Lung (tissue), 17 donors: ENCODE measurements at places on chromosomes 3 and 15. TPM values are rescaled to one million over a fixed set of nuclear protein-coding genes. Genes with fewer than 3 reads are reported as not detected.
A peak's percentile ranks its signal among the peaks of the same experiment; 100 is the strongest.

GRCh38 chr3:128283421-128283820, 130.1 kb downstream of the EEFSEC start:
- no peaks in the 10 kb centered on the region for H3K27me3 ChIP-seq
- H3K27ac ChIP-seq: no peak overlapping the region
- H3K4me3 ChIP-seq: no peak overlapping the region
- no peaks in the 10 kb centered on the region for H3K36me3 ChIP-seq
- no peak for DNase-seq

- no peaks in the 10 kb centered on the region for H3K27me3 ChIP-seq
- peaks cover 17% of the 10 kb centered on the region for H3K36me3 ChIP-seq
- DNase-seq: peak; percentile 66
- H3K27ac ChIP-seq: no peak overlapping the region
These were observed 24.1 kb downstream of the CBLB start for GRCh38 chr3:105844704-105845103.

DNA sequence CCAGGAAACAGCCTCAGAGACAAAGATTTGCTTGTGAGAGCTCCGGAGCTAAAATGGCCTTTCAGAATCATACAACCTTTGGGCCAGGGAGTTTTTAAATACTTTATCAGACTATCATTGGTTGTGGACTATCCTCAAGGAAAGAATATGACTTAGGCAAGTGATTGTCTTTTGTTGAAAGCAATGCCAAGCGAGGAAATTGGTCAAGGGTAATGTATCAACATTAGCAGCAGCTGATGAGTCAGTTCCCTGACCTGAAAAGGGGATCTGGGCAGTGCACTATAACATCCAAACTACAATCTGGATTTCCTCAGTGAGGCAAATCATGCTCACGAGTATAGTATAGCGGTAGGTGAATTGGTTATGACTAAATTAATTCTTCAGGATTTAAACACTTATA, 303.6 kb downstream of the LSAMP start:
- no peak overlapping the region for H3K27ac ChIP-seq
- H3K4me1 ChIP-seq: no peaks in the 10 kb centered on the region
- no peaks in the 10 kb centered on the region for H3K27me3 ChIP-seq
- no peak for DNase-seq
- H3K36me3 ChIP-seq: no peaks in the 10 kb centered on the region
- H3K4me3 ChIP-seq: no peak overlapping the region

DNA sequence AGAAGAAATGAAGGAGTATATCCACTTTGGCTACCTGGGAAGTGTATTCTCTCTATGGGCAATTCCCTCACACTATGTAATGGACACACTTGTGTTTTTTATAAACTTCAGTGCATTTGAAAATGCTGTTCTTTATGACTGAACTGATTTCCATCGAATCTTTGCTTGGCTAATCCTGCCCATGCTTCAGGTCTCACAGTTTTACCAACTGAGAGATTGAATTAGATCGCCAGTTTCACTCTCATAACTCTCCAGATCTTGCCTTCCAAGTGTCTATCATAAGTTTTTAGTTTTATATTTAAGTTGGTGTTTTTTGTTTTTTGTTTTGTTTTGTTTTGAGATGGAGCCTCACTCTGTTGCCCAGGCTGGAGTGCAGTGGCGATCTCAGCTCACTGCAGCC, 73.5 kb upstream of the MBNL1 start:
- no peak overlapping the region for H3K4me3 ChIP-seq
- no peak overlapping the region for H3K27ac ChIP-seq
- H3K27me3 ChIP-seq: no peaks in the 10 kb centered on the region
- no peaks in the 10 kb centered on the region for H3K4me1 ChIP-seq
- H3K36me3 ChIP-seq: no peaks in the 10 kb centered on the region

DNA sequence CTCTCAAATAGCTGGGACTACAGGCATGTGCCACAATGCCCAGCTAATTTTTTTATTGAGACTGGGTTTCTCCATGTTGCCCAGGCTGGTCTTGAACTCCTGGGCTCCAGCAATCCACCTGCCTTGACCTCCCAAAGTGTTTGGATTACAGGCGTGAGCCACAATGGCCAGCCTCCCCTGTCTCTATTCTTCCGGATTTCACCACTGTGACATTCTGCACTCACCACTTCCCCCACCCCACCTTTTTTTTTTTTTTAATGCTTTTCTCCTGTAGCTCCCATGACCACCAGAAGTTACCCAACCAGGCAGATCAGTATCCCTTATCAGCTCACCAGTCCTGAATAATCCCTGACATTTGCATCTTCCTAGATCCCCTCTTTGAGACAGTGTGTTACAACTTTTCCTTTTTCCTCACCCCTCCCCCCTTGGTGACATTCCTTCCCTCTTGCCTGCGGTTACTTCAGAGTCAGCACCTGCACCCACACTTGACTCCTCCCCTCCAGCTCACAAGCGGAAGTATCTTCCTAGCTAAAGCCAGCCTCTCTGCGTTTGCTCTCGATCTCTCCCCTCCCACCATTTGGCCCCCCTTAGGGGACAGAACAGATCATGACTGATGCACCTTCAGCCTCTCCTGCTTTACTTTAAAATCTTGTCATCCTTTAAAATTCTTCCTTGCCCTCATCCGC, 13.5 kb upstream of the ZNF592 start:
- no peaks in the 10 kb centered on the region for H3K27me3 ChIP-seq
- no peak overlapping the region for H3K4me3 ChIP-seq
- peak overlapping the region; percentile 89 for H3K27ac ChIP-seq
- DNase-seq: peak; percentile 58
- no peaks in the 10 kb centered on the region for H3K36me3 ChIP-seq

DNA sequence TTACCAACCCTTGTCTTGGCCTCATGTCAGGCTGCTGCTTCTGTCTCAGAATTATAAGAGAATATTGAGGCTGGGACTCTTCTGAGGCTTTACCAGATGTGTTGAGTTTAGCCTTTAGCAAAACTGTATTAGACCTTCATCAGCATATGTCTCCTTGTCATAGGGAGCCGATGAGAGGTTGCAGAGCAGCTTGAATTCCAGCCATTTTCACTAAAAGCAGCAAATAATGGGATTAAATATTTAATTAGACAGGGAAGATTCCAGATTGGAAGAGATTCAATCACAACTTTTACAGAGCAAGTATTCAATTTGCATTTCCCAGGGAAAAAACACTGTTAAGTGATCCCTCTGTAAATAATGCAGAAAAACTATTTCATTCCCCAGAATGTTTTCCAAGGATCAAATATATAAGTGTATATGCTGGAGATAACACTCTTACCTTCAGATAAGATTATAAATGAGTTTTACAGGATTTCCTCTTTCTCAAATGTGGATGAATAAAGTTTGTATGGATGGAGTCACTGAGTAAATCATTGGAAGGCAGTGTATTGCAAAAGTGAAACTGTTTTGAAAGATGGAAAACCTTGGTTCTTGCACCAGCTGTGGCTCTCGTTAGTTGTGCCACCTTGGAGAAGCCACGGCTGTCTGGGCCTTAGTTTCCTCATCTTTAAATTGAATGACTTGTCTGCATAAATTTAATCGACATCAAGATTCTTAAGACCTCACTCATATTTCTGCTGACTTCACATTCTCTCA, 466.4 kb upstream of the SGO1 start:
- no peak for DNase-seq
- no peak overlapping the region for H3K4me3 ChIP-seq
- H3K4me1 ChIP-seq: no peaks in the 10 kb centered on the region

GRCh38 chr3:173096994-173097785, 43.8 kb downstream of the SPATA16 start:
- H3K27ac ChIP-seq: no peak overlapping the region
- no peaks in the 10 kb centered on the region for H3K4me1 ChIP-seq
- no peaks in the 10 kb centered on the region for H3K36me3 ChIP-seq
- H3K4me3 ChIP-seq: no peak overlapping the region
- no peaks in the 10 kb centered on the region for H3K27me3 ChIP-seq

GRCh38 chr15:45777781-45778180, 143.0 kb downstream of the SQOR start:
- DNase-seq: no peak
- H3K36me3 ChIP-seq: no peaks in the 10 kb centered on the region
- no peak overlapping the region for H3K4me3 ChIP-seq

- no peak overlapping the region for H3K4me3 ChIP-seq
- DNase-seq: no peak
- H3K27me3 ChIP-seq: no peaks in the 10 kb centered on the region
- H3K27ac ChIP-seq: no peak overlapping the region
These were observed 53.7 kb downstream of the PIK3CB start for GRCh38 chr3:138781012-138781470.

- no peaks in the 10 kb centered on the region for H3K4me1 ChIP-seq
- no peak overlapping the region for H3K4me3 ChIP-seq
- H3K27me3 ChIP-seq: no peaks in the 10 kb centered on the region
- no peaks in the 10 kb centered on the region for H3K36me3 ChIP-seq
- DNase-seq: no peak
These were observed 30.2 kb upstream of the FURIN start for GRCh38 chr15:90838139-90838538.

- H3K27ac ChIP-seq: no peak overlapping the region
- H3K4me3 ChIP-seq: no peak overlapping the region
- no peaks in the 10 kb centered on the region for H3K4me1 ChIP-seq
- H3K27me3 ChIP-seq: no peaks in the 10 kb centered on the region
These were observed 44.5 kb upstream of the CCNL1 start for GRCh38 chr3:157204431-157204830.

GRCh38 chr3:147483578-147483977, 74.4 kb downstream of the ZIC1 start:
- no peaks in the 10 kb centered on the region for H3K36me3 ChIP-seq
- H3K4me3 ChIP-seq: no peak overlapping the region
- H3K4me1 ChIP-seq: no peaks in the 10 kb centered on the region
- no peak for DNase-seq
- no peaks in the 10 kb centered on the region for H3K27me3 ChIP-seq
- no peak overlapping the region for H3K27ac ChIP-seq

DNA sequence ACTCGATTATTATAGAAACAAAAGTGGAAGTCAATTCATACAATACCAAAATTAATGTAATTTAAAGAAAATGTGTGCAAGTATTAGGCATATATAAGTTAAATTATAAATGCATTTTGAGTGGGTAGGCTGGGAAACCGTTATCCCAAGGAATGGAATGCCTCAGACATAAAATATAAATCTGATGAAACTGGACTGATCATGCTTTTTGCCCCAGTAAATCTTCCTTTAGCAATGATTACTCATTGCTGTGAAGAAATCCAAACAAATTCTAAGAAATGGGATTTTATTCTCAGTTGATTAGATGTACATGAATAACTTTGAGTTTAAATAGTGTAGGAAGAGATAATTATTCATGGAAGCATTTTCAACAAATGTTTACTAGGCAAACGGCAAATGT, 185.5 kb upstream of the KCNMB2 start:
- no peaks in the 10 kb centered on the region for H3K36me3 ChIP-seq
- no peak for DNase-seq
- no peak overlapping the region for H3K4me3 ChIP-seq
- no peaks in the 10 kb centered on the region for H3K27me3 ChIP-seq
- no peaks in the 10 kb centered on the region for H3K4me1 ChIP-seq

DNA sequence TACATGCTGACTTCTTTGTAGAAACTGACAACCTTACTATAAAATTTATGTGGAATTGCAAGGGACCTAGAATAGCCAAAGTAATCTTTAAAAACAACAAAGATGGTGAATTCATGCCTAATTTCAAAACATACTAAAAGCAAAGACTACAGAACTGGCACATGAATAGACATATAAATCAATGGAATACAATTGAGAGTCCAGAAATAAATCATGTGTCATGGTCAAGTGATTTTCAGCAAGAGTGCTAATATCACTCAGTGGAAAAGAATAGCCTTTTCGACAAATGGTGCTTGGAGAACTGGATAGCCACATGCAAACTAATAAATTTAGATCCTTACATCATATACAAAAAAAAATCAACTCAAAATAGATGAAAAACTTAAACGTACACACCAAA, 8.7 kb downstream of the IMPG2 start:
- no peak overlapping the region for H3K4me3 ChIP-seq
- no peaks in the 10 kb centered on the region for H3K4me1 ChIP-seq
- DNase-seq: no peak
- H3K27me3 ChIP-seq: no peaks in the 10 kb centered on the region
- H3K27ac ChIP-seq: no peak overlapping the region

DNA sequence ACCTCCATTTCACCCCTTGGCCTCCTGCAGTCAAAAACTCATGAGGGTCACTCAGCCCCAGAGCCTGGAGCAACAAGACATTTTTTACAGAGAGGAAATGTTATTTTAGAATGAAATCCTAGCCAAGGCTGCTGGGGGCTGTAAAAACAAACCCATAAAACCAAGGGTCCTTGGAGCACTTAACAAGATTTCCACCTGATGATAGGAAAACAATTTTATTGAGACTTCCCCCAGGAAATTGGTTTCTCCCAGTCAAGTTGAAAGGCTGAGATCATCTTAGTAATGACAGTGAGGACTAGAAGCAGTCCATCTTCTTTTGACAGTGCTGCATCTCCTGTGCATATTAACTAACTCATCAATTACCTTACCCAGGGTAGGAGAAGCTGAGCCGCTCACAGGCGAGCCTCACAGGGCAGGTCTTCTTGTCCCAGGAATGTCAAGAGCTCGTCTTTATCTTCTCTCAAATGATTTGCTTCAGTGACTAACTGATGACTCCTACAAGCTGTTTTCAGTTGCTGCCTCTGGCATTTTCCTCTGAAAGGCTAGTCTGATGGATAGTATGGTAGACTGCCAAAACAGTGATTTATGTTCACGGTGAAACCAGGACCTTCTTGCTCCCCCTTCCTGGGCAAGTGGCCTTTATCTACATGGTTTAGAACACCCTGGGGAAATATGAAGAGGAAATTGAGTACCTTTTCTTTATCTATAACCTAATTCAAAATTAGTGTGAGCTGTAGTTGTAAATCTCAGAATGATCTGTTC, 34.6 kb upstream of the AEN start:
- H3K4me3 ChIP-seq: no peak overlapping the region
- H3K27me3 ChIP-seq: no peaks in the 10 kb centered on the region
- H3K27ac ChIP-seq: no peak overlapping the region
- no peaks in the 10 kb centered on the region for H3K36me3 ChIP-seq
- no peaks in the 10 kb centered on the region for H3K4me1 ChIP-seq

DNA sequence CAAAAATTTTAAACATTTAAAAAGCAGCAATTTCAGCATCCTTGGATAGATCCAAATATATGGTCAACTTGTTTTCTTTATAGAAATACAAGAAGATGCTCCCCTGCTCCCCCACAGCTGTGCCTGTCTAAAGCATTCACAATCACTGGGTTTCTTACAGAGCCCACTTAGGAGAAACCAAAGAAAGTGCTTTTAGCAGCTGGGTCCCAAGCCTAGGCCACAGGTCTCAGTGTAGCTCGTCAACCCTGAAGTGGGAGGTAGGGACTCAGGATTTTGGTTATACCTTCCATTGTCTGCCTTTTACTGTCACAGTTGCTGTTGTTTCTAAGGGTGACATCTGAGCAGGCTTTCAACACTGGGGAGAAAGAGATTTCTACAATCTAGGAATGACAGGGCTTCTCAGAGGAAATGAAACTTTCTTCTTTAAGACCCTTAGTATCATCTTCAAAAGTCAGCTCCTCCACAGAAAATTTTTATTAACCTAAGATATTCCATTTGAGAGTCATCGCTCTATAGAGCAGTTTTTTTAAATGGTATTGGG, 199.3 kb upstream of the CMC1 start:
- H3K27ac ChIP-seq: no peak overlapping the region
- H3K4me3 ChIP-seq: no peak overlapping the region
- H3K4me1 ChIP-seq: no peaks in the 10 kb centered on the region
- H3K27me3 ChIP-seq: no peaks in the 10 kb centered on the region

TRIM42 gene
- total RNA-seq: not detected

PPM1L gene
- total RNA-seq: 17.7 TPM

ZNF621 gene
- 22.6 TPM for total RNA-seq

SLCO3A1 gene
- total RNA-seq: 56.3 TPM

CHL1 gene
- total RNA-seq: 11.3 TPM

SLC38A3 gene
- 4.3 TPM for total RNA-seq

BUB1B gene
- total RNA-seq: 8.0 TPM

ASB14 gene
- total RNA-seq: 1.4 TPM

PLCL2 gene
- total RNA-seq: 7.9 TPM

ARRDC4 gene
- 41.5 TPM for total RNA-seq
